Transverse colon (tissue), 4 donors: ENCODE measurements at places on chromosomes 3 and 15. TPM values are rescaled to one million over a fixed set of nuclear protein-coding genes. Genes with fewer than 3 reads are reported as not detected.
A peak's percentile ranks its signal among the peaks of the same experiment; 100 is the strongest.

DNA sequence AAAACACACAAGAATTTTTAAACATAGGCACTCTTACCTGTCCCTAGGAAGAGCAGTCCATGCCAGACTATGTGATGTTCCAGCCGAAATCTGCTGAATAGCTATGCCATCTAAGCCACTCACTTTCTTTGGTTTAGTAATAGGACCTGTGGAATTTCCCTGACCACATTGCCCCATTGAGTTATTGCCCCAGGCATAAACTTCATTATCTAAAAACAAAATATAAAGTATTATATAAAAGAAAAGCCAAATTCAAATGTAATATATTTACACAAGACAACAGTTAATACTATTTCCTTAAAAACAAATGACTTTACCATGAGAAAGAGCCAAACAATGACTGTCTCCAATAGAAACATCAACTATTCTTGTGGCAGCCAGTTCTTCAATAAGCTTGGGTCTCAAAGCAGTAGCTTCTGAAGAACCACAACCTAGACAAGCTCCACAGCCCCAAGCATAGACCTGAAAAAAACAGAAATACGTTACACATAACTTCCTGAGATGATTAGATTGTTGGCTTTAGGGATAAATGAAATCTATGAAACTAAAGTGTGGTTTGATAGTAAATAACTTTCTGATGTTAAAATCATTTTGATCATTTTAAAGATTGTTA, 84.3 kb downstream of the HERC1 start:
- no peak for DNase-seq

GRCh38 chr3:188728371-188728896, 443.3 kb upstream of the TPRG1 start:
- no peak for DNase-seq

DNA sequence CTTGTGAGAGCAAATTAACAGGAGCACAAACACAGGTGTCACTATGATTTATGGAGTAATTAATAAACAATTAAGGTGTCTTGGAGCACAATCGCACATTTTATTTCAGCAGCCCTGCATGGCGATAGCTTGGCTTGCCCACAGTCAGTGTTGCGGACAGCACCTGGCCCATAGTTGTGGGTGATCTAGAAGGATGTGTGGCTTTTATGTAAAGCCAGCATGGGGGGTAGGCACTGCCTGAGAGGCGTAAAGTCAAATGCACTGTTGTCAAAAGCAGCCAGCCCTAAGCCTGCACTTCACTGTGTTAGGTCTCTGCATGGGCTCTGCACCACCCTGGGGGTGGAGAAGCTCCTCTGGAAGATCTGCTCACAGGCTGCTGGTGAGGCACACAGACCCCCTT, 177.4 kb upstream of the PPP2R3A start:
- no peak for DNase-seq

DNA sequence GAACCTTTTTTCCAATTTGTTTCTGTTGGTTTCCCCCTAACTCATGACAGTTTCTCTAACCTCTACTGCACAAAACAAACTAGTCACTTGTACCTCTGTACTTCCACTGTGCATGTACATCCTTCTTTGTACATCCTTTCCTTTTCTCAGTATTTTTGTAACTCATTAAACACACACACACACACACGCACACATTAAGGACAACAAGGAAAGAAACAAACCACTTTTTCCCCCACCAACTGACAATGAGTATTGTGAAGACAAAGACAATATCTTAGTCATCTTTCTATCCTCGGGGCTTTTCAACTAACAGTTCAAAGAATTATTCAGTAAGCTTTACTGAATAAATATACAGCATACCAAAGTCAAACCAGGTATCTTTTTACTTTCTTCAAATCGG, 170.5 kb downstream of the VPS13C start:
- DNase-seq = no peak

DNA sequence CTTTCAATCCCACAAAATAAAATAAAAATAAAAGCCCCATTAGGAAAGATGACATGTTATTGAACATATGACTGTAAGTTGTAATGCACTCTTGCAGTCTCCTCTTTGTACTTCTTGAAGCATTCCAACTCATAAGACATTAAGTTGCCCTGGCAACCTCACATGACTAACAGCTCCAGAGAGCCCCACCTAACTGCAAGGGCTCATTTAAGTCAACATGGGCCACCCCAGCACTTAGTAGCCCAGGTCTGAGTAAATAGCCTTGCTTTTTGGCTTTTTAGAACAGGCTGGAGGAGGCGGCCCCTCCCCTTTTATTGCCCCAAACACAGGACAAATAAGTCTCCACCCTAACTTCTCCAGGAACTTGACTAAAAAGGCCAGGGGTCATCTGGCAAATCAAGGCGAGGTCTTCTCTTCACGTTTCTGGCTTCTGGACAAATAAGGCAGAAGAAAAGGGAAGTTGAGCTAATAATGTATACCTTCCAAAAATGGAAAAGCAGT, 135.1 kb downstream of the TMCO5A start:
- DNase-seq = peak; percentile 78

DNA sequence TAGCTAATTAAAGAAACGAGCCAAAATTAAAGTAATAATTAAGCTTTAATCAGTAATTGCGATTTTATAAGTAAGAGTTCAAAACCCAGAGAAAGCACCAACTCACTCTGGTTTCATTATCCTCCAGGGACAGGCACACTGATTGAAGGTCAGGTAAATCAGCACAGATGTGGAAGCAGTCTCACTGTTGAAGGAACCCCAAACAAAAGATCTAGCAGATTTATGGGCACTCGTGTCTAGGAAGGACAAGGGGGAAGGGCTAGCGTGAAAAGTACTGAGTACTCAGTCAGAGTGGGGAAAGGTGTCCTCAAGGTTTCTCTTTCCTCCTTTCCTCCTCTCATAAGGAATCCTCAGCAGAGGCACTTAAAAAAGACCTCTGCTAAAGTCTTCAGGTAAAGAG, 320.1 kb downstream of the PYDC2 start:
- no peak for DNase-seq

Gene PEX5L
- not detected for total RNA-seq

Gene A4GNT
- total RNA-seq = not detected
